ENCODE measurements at places on chromosomes 6 and 20.

- no peak for DNase-seq
These were observed 496.8 kb upstream of the JAG1 start for GRCh38 chr20:11170565-11170964.

DNA sequence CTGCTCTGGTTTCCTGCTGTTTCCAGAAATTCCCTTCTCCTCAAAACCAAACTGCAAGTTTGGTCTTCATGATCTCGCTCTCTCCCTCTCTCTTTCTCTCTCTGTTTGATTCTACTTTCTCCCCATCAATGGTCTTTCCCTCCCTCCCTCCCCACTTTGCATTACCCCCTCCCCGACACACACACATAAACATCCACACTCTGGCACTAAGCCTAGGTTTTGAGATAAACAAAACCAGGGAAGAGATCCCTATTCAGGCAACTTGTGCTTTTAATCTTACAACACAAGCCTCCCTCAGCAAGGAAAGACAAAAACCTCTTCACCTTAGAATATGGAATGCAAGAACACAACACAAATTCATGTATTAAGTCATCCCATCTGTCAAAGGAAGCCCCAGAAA, 73.5 kb upstream of the PTPRT start:
- no peak for DNase-seq

- DNase-seq: no peak
These were observed 11.3 kb downstream of the NT5E start for GRCh38 chr6:85460921-85461797.

- no peak for DNase-seq
These were observed 9.0 kb upstream of the GRM4 start for GRCh38 chr6:34154668-34155447.

DNA sequence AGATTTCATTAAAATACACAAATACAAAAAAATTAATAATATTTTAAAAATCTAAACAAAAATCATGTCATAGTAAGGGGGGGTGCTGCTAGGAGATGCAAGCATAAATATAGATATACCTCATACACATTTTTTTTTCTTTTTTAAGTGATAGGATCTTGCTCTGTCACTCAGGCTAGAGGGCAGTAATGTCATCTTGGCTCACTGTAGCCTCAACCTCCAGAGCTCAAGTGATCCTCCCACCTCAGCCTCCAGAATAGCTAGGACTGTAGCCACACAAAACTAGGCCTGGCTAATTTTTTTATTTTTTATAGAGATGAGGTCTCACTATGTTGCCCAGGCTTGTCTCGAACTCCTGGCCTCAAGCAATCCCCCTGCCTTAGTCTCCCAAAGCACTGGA, 90.8 kb downstream of the HACE1 start:
- no peak for DNase-seq

- no peak for DNase-seq
These were observed 202.5 kb upstream of the ASCC3 start for GRCh38 chr6:101083533-101084175.

GRCh38 chr6:140345935-140346334, 971.5 kb upstream of the CITED2 start:
- no peak for DNase-seq

DNA sequence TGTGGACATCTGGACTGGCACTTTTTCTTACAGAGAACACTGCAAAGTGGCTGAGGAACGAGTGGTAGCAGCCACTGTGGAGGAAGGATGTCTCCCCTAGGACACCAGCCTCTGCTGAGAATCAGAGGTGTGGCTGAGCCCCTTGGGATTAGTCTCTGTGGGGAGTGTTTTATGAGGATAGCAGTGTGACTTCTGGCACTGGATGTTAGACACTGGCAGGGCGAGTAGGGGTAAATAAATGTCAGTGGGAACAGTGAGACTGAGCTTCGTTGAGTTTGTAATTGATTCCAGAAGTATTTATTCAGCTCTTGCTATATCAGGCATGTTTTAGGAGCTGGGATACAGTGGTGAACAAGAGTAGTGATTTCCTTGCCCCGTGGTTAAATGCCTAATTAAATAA, 124.0 kb downstream of the JARID2 start:
- no peak for DNase-seq

GRCh38 chr20:59737816-59738215, 133.5 kb downstream of the PHACTR3 start:
- no peak for DNase-seq

DNA sequence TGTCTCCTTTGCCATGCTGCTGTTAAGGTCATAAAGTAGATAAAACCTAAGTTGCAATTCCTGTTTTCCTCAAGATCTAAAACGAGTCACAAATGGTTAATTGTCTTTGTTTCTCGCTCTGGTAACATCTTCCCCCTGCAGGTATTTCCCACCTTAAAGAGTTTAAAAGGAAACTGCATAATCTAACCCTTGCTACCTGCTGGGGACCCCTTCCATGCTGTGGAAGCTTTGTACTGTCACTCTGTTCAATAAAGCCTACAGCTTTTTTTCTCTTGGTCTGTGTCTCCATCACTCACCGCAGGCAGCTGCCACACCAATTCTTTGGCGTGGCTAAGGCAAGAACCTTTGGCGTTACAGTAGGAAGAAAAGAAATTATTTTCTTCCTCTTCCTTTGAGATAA, 117.7 kb upstream of the GJE1 start:
- DNase-seq: no peak

- DNase-seq: no peak
These were observed 56.7 kb upstream of the APCDD1L start for GRCh38 chr20:58571693-58572427.

GRCh38 chr6:106163446-106163965, 77.4 kb downstream of the PRDM1 start:
- DNase-seq: no peak

DNA sequence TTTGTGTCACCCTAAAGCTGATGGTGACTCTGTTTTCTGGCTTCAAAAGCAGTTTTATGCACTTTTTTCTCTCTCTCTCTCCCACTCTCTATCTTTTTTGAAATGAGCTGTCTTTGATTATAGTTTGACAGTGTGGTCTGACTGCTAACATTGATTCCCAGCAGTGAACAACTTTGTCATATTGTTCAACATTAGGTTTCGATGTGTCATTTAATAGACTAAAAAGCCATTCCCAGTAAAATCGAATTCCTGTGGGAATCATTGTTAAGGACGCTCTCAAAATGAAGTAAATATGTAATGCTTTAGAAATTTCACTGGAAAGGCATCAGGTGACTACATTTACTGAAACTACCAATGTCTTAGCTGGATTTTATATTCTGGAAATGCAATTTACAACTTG, 69.9 kb upstream of the FLRT3 start:
- no peak for DNase-seq

- DNase-seq: no peak
These were observed 570 bp upstream of the ANKS1A start for GRCh38 chr6:34888514-34888856.

- DNase-seq: no peak
These were observed 9.5 kb downstream of the ALDH5A1 start for GRCh38 chr6:24504287-24504648.

DNA sequence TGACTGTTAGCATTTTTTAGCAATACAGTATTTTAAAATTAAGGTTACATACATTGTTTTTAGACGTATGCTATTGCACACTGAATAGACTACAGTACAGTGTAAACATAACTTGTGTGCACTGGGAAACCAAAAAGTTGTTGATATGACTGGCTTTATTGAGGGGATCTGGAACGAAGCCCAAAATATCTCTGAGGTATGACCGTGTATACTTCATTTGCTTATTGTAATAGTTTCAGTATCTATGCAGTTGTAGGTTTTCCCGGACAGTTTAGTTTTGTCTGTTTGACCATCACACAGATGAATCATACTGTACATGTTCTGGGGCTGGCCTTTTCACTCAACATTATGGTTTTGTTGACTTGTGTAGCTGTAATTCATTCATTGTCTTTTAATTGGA, 6.9 kb upstream of the ZBTB12 start:
- DNase-seq: no peak

DNA sequence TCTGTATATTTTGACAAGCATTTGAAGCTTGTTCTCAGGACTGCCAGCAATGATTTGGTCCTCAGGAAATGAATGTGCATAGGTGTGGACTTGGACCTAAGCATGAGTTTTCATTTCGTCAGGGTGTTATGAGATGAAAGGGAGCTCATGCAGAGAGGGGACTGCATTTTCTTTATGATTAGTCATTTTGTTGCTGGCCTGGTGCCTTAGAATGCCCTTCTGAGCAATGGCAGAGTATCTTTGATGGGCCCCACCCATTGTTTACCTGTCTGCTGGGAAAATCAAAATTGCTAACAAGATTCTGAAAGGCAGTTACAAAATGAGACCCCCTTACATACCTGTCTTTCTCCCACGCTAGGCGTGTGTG, 51.5 kb upstream of the MTHFD1L start:
- no peak for DNase-seq

GRCh38 chr6:134863763-134864510, 86.0 kb downstream of the ALDH8A1 start:
- no peak for DNase-seq

GRCh38 chr20:17421493-17421892, 109.7 kb downstream of the BFSP1 start:
- no peak for DNase-seq

DNA sequence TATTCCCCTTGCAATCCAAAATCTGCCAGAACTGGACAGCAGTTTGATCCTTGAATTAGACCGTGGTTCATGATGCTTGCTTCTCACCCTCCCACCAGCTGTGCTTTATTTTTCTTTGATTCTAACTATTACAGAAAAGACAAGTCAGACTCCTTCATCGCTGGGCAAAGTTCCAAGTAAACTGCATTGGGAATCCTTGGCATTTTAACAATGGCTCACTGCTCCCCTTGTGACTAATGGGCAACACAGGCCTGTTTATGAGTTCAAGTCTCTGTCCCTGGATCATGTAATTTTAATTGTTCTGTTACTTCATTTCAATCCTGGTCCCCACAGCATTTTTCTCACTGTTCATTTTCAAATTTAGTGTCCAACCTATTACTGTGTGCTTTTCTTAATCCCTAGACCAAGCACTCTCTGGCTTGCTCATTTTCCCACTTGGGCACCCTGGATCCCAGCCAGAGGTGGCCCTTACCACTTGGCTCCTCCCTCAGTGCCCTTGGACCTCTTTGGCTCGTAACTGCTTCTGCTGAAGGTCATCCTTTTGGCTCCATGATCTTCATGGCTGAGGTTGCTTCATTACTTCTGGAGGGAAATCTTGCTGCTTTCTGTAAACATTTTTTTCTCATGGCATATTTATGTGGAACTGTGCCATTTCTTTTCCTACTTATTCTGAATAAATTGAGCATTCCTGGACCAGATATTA, 32.8 kb downstream of the PSMB9 start:
- no peak for DNase-seq

GRCh38 chr6:42938987-42939809, 9.9 kb downstream of the CNPY3 start:
- no peak for DNase-seq

DNA sequence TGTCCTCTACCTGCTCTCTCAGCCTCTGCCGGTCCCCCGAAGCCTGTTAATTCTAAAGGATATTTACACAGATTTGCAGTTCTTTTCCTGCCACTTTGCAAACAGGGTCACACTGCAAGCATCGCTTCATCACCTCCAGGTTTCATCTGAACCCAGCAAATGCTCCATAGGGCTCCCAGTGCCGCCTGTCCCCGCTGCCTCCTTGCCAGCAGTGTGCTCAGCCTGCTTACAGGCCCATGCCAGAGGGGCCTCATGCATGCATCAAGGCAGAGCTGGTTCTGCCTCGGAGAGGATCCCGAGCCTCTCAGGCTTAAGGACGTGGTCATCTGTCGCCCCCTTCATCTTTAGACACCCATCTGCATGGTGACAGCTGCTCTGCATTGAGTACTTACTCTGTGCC, 10.5 kb downstream of the SIRPA start:
- DNase-seq: no peak

DNA sequence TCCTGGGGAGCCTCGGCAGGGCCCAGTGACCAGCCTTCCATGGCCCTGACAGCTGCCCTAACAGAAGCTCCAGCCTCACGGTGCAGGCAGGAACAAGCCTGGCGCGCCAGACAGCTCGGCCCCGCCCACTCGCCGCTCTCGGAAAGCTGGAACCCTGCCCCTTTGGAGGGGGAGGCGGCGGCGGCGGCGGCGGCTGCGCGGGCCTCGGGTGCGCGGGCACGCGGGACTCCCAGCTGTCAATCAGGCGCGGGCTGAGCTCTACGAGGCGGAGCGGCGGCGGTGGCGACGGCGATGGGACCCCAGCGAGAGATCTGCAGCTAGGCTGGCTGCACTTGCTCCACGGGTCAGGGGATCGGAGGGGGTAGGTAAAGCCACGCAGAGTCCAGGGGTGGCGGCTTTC, at the start of gene NRSN1:
NRSN1 (plus strand) TSS at position 236 of the 400 bp plus-strand sequence. CDS start 8,113 bp downstream, outside the sequence.
- peak; percentile 73 for DNase-seq

DNA sequence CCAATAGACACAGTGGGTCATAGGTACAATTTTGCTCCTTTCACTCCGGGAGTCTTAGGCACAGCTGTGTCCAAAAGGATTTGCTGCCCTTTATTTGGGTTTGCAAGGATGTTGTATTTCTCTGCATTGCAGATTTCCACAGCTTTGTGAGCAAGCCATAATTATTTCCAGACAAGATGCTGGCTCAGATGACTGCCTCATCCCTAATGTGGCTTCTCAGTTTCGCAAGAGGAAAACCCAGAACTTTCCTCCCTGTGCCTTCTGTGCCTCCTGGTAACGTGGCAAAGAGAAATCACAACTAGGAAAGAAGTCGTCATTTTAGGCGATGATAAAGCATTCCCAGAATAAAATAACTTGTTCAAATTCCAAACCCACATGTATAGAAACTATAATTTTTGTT, 33.7 kb downstream of the FAM50B start:
- DNase-seq: no peak

- no peak for DNase-seq
These were observed 53.6 kb upstream of the TRERF1 start for GRCh38 chr6:42505385-42505718.

DNA sequence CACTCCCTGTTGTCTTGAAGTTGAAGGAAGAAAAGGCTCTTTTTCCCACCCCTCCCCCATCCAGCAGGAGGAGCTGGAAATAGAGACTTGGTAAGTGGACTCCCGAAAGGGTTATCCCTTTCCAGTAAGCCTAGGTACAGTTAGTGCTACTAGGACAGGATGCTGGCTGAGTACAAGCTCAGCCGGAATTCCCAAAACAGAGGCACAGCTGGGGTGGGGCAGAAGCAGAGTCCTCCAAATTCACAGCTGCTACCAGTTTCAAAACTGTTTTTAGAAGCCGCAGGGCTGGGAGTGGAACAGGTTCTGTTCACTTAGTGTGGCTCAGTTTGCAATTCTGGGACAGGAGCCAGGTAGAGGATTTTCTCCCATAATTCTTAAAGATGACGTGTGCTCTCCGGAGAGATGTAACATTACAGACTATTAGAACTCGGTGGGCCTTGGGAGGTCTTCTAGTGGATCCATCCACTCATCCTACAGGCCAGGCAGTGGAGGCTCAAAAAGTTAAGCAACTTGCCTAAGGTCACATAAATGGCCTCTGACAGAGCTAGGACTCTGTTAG, 19.0 kb upstream of the UTRN start:
- DNase-seq: no peak

GRCh38 chr6:166381733-166382499, 824 bp downstream of the MPC1 start:
- DNase-seq: peak; percentile 84

- no peak for DNase-seq
These were observed 117.8 kb downstream of the SLC23A2 start for GRCh38 chr20:4883546-4883945.

- DNase-seq: no peak
These were observed 188.4 kb upstream of the TSHZ2 start for GRCh38 chr20:52783769-52784168.

GRCh38 chr6:101722991-101723579, 329.6 kb downstream of the GRIK2 start:
- no peak for DNase-seq

Data from NCI-H2029 (cell line).